ENCODE measurements at places on chromosomes 11 and 22. TPM values are rescaled to one million over a fixed set of nuclear protein-coding genes. Genes with fewer than 3 reads are reported as not detected.

The HPX gene
- not detected for total RNA-seq

The ZP1 gene
- not detected for total RNA-seq

The ZNF280B gene
- total RNA-seq: 0.38 TPM

The JHY gene
- total RNA-seq: 2.0 TPM

The SLC22A9 gene
- not detected for total RNA-seq

The FBLN1 gene
- 20.0 TPM for total RNA-seq

The CLDN5 gene
- not detected for total RNA-seq

The B4GALNT4 gene
- 21.8 TPM for total RNA-seq

The CDHR5 gene
- total RNA-seq: not detected

The C11orf52 gene
- not detected for total RNA-seq

The OR8G5 gene
- not detected for total RNA-seq

The KIRREL3 gene
- not detected for total RNA-seq

The RGL4 gene
- not detected for total RNA-seq

The KCNQ1 gene
- total RNA-seq: not detected

The SLC37A2 gene
- total RNA-seq: 35.8 TPM

The LRRC56 gene
- total RNA-seq: 0.34 TPM

The NEFH gene
- 0.31 TPM for total RNA-seq

The KRTAP5-11 gene
- total RNA-seq: not detected

The XKR3 gene
- not detected for total RNA-seq

The MMP7 gene
- not detected for total RNA-seq

The SLC17A6 gene
- not detected for total RNA-seq

The VWCE gene
- total RNA-seq: 0.04 TPM

The STIP1 gene
- 109 TPM for total RNA-seq

The POU2AF2 gene
- not detected for total RNA-seq

The NNMT gene
- 97.5 TPM for total RNA-seq

The F2 gene
- total RNA-seq: 0.11 TPM

The ELMOD1 gene
- not detected for total RNA-seq

The FOSL1 gene
- 141 TPM for total RNA-seq

The BANF1 gene
- 93.5 TPM for total RNA-seq

The SEPTIN5 gene
- total RNA-seq: 2.6 TPM

The ARHGAP8 gene
- total RNA-seq: 15.6 TPM

The CD248 gene
- total RNA-seq: 0.47 TPM

The ZBTB16 gene
- total RNA-seq: 0.08 TPM

The OR8K5 gene
- not detected for total RNA-seq

The KMT5B gene
- 12.5 TPM for total RNA-seq

The ADAMTS8 gene
- not detected for total RNA-seq

The IL17REL gene
- total RNA-seq: not detected

The FAM83F gene
- 46.1 TPM for total RNA-seq

The RIMBP3B gene
- not detected for total RNA-seq

The CCDC116 gene
- total RNA-seq: not detected
